Stimulated activated CD4-positive, alpha-beta T cell treated with anti-CD3 and anti-CD28 coated beads, Interleukin-1b, Interleukin-23, amount 100 ng/mL, for 24 hours (primary cell): ENCODE measurements at places on chromosomes 6 and 20.
A peak's percentile ranks its signal among the peaks of the same experiment; 100 is the strongest.

- DNase-seq, result no peak
Measured at GRCh38 chr20:4987130-4987529, 14.2 kb downstream of the SLC23A2 start.

DNA sequence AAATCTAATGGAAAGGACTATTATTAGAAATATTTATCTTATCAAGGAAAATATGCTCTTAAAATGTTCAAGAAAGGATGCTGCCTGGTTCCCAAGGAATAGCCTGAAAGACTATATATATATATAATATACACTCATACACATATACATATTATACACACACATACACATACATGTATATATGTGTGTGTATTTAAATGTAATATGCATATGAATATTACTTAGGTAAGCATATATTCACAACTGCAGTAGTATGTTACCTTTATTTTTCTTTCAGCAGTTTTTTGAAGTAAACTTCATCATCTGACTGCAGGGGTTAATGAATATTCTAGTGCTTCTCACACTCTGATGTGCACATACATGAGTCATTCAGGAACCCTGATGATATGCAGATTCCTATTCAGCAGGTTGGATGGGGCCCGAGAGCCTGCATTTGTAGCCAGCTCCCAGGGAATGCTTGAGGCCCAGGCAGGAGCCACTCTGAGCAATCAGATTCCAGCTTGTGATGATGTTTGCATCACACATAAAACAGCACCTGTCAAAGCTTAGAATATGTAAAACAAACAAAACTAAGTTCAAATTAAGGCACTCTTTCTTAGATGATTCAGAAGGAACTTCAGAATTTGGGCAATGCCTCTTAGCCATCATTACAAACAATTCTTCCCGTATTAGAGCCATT is 16.1 kb downstream of the MYLK4 start:
- no peak for DNase-seq

- no peak for DNase-seq
Measured at GRCh38 chr6:79226660-79227059, 7.8 kb downstream of the HMGN3 start.

DNA sequence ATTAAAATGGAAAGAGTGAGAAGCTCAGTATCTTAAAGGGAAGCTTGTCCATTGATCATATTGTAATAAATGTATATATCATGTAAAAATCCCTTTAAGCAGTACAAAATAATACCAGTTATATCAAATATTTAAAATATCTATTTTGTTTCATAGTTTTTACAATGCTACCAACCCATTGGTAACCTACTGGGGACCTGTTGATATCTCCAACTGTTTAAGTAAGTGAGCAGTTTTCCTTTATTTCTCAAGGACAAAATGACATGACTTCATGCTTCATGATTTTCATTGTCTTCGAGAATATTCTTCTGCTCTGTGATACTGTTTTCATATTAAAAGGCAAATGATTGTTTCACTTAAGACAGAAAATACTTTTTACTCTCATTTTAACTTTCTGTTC is 100.0 kb downstream of the ADGRG6 start:
- DNase-seq, result no peak

DNA sequence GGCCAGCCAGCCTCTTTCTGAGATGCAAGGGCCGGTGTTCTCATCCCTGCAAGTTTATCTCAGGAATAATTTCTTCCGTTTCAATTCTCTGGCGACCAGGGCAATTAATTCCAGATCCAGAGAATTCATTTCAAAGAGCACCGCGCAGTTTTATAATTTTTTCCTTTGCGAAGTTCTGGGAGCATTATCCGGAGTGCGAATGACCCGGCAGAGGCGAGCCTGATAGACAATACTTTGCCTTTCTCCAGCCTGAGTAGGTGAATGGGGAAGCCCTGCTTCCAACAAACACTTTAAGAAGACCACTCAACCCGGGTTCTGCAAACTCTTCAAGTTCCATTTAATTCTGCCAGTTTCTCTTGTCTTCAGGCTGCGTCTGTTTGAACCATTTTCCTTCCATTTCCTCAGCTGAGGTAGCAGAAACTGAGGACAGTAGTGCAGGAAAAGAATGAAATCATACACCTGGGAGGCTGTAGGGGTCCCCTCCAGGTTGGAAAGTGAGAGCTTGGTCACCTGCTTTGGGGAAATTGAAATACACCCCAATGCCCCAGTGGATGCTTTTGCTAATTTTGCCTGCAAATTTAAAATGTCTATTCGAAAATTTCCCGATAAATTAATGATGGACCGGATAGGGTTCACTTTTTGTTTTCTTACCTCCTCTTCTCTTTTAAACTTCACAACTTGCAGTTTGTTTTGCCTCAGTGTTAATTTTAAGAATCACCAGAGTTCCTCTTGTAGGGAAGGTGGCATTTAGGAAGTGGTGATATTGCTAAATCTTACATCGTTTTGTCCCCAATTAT is 1.1 kb downstream of the VGLL2 start:
- no peak for DNase-seq

GRCh38 chr6:37594895-37595294 is 95.2 kb upstream of the CCDC167 start:
- no peak for DNase-seq

GRCh38 chr6:98839781-98840361 is 5.5 kb downstream of the POU3F2 start:
- DNase-seq, result no peak

- DNase-seq, result peak; percentile 33
Measured at GRCh38 chr6:143536866-143537691, 25.6 kb upstream of the FUCA2 start.

GRCh38 chr6:146697921-146698320 is 99.1 kb downstream of the ADGB start:
- DNase-seq, result no peak

DNA sequence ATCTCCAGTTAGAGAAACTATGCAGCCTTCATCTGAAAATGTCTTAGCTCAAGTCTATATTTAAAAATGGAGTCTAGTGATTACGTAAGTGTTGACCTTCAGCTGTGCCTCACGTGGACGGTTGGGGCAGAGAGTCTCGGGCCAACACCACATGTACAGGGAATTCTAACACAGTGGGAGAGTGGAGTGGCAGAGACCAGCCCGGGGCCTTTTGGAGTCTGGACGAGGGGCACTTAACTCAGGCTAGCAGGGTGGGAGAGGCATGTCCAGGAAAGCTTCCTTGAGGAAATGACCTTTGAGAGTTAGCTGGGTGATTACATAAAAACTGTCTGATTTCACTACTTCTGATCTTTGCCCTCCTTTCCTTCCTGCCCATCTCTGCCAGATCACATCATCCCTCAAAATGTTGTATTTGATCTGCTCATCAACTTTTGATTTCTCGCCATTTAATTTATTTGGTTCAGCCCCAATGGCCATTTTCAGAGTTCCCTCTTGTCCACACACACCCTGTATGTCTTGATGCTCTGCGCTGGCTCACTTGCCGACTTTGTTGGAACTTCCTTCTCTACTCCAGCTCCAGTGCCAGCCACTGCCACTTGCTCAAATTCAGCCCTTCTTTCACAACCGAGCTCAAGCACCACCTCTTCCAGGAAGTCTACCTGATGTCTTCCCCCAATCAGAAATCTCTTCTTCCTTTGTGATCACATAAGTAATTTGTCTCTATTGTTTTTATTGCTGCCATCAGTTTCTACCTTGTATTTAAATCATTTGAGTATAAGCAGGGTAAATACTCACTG is 2.6 kb downstream of the ARMC2 start:
- DNase-seq, result no peak
